ENCODE measurements at places on chromosomes 2 and 18.
A peak's percentile ranks its signal among the peaks of the same experiment; 100 is the strongest.

DNA sequence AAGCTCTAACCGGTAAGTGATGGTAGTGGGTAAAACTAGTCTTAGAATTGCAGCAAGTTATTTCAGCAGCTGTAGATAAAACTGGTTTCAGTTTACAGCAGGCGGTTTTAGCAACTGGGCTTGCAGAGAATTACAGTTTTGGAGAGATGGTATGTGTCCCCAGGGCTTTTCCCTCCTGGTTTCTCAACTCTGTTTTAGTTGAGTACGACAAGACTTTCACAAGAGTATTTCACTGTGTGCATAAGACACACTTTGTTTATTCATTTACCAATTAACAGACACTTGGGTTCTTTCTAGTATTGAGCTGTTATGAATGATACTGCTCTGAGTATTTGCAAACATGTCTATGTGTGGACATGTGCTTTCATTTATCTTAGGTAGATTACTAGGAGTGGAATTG, 65.6 kb upstream of the RFX8 start:
- DNase-seq = no peak

DNA sequence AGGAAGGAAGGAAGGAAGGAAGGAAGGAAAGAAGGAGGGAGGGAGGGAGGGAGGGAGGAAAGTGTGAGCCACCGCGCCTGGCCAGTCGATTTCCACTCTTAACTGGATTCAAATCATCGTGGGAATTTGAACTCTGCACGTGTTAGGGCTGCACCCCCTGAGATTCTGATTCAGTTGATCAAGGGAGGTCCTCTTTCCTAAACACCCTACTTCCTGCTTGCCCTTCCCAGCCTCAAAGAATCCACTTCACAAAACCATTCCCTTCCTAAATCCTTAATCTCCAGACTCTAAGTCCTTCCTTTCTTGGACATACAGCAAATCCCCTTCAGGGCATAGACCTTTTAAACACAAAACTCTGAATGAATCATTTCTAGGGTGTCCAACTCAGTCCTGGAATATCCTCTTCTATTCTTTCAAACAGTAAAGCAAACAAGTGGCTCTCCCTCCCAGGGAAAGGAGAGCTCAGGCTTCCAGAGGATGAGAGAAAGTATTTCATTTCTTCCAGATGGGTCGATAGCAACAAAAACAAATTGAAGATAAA, 68.2 kb upstream of the MBOAT2 start:
- DNase-seq = no peak

GRCh38 chr2:19369341-19369955, 11.0 kb upstream of the OSR1 start:
- DNase-seq = peak; percentile 13

DNA sequence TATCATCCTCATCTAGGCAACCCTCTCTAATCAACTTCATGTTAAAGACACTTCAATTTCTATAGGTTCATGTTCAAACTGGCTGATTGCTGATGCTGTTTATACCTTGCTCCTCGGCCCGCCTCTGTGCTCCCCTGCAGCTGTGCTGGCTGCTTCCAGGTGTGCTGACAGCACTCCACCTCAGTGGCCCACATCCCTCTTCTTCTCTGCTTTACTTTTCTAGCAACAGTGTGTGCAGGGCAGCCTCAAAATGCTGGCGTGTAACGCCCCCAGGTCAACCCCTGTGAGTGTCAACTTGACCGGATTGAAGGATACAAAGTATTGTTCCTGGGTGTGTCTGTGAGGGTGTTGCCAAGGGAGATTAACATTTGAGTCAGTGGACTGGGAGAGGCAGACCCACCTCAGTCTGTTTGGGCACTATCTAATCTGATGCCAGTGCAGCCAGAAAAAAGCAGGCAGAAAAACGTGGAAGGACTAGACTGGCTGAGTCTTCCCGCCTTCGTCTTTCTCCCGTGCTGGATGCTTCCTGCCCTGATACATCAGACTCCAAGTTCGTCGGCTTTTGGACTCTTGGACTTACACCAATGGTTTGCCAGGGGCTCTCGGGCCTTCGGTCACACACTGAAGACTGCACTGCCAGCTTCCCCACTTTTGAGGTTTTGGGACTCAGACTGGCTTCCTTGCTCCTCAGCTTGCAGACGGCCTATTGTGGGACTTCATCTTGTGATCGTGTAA, 94.7 kb downstream of the COL6A3 start:
- no peak for DNase-seq

DNA sequence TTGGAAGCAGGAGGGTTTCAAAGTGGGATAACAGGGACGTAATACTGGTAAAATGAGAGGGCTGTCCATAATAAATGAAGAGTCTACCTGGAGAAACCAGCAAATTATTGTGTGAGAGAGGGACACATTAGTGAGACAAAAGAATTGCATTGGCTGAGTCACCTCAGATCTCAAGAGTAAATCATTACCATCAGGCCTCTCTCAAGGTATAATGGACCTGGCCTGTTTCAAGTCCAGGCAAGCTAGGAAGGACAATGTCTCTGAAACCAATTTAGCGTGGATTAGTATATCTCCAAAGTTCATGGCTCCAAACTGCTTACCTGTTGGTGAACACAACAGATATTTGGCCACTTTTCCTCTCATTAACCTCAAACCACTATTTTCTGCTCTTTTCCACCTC, 471.4 kb downstream of the CMPK2 start:
- DNase-seq = no peak

DNA sequence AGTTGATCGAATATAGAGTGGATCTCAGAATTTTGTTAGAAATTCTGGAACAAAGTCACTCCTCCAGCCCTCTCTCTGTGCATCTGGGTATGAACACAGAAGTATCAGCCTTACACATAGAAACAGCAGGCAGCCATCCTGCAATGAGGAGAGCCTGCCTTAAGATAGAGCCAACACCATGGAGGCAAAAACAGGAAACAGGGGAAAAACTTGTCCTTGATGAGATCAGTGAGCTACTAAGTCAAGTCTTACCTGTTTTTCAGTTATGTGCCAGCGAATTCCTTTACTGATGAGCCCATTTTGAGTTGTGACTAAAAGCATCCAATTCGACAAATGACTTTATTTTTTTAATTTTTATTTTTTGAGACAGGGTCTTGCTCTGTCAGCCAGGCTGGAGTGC, 26.6 kb upstream of the MREG start:
- no peak for DNase-seq

GRCh38 chr2:97926946-97927345, 68.8 kb downstream of the TMEM131 start:
- no peak for DNase-seq

GRCh38 chr2:219230059-219230540, 494 bp downstream of the ANKZF1 start:
- DNase-seq = no peak

- no peak for DNase-seq
Measured at GRCh38 chr2:107380912-107381311, 445.8 kb upstream of the RGPD4 start.

DNA sequence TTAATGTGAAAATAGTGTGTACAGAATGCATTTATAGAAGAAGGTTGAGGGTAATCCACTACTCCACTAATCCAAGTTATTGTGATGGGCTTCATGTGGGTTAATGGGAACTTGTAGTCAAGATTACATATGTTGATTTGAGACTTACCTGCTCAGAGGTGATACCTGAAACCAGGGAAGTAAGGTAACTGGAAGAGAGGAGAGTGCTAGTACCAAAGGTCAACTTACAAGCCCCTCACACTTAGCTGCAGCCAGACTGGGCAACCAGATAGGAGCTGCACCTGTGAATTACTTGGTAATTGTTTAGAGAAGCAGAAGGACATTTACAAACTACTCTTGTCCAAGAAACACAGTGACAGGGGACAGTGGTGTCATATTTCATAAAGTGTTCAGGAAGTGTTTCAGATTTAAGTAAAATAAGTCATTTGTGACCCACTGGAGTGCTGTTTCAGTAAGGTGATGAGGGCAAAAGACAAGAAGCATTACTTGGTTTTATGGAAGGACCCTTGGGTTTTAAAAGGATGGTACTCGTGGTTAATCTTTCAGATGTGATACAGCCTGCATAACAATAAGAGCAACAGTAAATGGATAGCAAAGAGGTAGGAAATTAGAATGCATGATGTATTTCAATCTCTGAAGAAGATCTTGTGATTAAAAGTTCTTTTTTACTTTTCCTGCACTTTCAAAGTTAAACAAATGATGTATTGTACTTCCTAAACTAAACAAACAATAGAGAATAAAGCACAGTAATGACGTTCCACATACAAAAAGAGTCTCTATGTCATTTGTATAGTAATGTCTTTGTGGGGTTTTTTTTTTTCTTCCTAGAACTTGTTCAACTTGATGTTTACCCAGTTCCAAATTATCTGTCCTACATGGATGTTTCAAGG, 189.3 kb downstream of the PHLPP1 start:
- no peak for DNase-seq

GRCh38 chr2:64541547-64541946, 17.4 kb downstream of the AFTPH start:
- DNase-seq = no peak

DNA sequence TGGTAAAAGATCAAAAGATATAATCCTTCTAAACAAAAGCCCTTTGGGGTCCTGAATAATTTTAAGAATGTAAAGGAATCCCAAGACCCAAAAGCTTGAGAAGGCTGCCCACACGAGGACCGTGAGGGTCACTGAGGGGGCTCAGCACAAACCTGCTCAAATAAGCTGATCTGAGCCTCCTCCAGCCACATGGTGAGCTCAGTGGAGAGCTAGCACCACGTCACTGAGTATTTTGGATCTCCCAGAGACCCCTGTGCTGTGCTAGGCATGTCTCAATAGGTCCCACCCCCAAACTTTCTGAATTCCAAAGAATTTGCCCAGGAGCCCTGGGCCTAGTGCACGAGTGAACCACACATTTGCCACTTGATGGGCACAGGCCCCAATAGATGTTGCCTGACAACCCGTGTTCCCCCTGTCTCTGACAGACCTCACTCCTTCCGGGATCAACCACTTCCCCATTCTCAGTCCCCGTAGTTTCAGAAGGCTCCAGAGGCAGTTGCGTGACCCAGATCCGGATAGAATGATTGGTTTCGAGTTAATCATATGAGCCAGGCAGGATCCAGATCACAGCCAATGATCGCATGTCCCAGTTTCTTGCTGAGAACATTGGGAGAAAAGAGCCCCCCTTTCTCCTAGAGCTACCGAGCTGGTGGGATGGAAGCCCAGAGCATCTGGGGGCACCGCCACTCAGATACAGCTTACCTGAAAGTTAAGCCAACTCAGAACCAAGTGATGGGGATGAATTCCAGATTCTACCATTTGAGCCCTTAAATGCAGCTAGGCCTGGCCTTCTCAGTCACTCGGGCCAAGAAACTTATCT, 203.8 kb downstream of the TNS1 start:
- no peak for DNase-seq

- no peak for DNase-seq
Measured at GRCh38 chr2:113192459-113193100, 18.8 kb downstream of the PSD4 start.

- DNase-seq = no peak
Measured at GRCh38 chr2:102058293-102058833, 66.6 kb downstream of the IL1R2 start.

GRCh38 chr18:63831080-63831788, 56.0 kb downstream of the SERPINB7 start:
- DNase-seq = no peak

- DNase-seq = no peak
Measured at GRCh38 chr2:202165945-202166344, 72.5 kb downstream of the SUMO1 start.

DNA sequence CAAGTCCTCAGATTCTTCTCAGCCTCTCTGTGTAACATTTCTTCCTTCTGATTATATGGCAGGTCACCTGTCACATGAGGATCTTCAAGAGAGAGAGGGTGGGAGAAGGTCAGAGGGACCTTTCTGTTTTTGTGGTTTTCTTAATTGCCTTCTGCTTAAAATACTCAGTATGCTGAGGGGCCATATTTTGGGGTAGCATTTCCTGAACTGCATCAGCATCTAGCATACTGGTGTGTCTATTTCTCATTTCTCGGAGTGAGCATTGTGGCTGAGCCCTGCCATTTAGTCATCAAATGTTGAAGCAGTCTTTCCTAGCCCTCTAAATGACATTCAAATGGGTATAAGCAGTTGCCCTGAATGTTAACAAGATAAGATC, 162.7 kb downstream of the MYO3B start:
- no peak for DNase-seq

- DNase-seq = no peak
Measured at GRCh38 chr2:46164529-46165301, 132.5 kb upstream of the EPAS1 start.

DNA sequence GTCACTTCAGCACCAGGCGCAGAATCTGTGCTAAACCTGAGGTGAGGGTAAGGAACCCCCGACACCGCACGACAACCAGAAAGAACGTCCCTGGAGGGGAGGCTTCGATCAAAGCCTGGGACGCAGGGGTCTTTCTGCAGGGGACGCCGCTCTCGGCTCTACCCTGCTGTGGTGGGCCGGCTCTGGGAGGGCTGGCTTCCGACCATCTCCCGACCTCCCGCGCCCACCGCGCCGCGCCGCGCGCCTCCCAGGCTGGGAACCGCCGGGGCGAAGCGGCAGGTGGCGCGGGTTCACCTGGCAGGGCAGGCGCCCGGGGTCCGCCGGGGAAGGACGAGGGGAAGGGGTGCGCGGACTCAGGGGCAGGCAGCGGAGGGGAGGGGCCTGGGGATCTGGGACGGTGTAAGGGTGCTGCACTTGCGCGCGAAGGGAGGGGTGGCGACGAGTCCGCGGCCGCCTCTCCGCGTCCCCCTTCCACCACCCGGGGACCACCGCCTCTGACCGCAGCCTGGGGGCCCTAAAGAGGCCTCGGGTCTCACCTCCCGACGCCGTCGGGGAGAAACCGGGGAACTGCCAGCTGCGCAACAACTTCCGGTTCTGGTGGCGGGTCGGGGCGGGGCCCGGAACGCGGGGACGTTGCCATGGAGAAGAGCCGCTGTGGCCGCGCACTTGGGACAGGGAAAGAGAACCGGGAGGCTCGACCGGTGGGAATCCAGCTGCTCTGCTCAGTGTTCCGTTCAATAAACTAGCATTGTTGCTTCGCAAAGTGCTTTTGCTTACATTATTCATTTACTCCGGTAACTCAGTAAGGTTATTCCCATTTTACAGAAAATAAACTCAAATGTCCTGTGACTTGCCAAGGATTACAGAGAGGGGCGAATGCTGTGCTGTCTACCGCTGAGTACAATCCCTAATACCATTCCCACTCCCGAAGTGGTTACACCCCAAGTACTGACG, at the start of gene ZNF396:
Gene ZNF396 (minus strand): TSS at position 596 of the 954 bp plus-strand sequence. CDS start 3,045 bp downstream, outside the sequence.
- DNase-seq = peak; percentile 58

DNA sequence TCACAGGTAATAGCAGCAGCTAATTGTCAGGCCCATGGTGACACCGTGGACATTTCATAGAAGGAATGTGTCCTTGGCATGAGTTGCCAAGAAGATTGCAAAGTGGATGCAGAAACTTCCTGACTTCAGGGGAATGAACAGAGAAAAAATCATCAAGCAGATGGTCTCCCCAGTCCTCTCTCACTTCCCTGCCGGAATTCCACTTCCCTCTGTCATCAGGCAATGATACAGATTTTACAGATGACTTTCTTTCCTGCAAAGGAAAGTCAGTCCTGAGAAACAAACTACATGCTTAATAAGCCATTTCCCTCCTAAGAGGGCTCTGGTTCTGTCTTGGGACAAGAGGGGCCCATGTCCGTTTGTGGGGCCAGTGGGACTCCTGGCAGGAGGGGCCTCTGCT, 45.7 kb downstream of the KCNF1 start:
- DNase-seq = no peak
